Activated T-cell treated with anti-CD3 and anti-CD28 coated beads for 48 hours (primary cell): ENCODE measurements at places on chromosomes 4 and X.

- DNase-seq, result no peak
Observed at GRCh38 chr4:42197341-42197740, 44.9 kb upstream of the BEND4 start.

DNA sequence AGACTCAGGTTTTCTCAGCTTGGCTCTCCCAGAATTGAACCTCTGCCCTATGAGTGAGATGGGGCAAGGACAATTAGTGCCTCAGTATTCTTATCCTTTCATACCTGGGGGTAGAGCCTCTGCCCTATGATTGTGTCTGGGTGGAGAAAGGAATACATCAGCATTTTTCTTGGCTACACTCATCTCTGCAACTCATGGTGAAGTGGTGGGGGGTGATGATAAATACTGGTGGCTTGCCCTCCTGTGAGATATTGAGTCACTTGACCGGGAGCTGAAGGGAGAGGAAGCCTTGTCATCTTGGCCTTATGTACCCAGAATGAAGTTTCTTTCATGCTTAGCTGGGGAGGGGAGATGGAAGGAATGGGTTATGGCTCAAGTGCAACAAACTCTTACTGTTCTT lies 71.3 kb upstream of the ENOX2 start:
- DNase-seq, result no peak

GRCh38 chr4:127732623-127733328 lies 2.6 kb downstream of the SLC25A31 start:
- DNase-seq, result no peak

DNA sequence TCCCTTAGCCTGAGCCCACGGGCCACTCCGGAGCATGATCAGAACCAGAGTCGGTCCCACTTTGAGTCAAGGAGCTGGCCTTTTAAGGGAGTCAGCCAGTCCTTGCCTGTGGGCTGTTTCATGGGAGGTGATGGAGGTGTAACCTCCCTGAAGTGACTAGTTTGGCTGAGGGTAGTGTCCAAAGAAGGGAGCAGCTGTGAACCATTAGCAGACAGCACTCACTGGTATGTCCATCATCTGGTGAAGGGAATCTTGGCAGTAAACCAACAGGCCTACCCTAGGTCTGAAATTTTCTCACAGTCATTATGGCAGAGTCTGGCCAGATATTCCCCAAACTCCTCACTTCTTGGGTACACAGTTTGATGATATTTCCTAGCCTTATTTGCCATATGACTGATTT lies 12.3 kb upstream of the REPS2 start:
- DNase-seq, result no peak

- DNase-seq, result no peak
Observed at GRCh38 chr4:106444557-106444956, 76.0 kb upstream of the GIMD1 start.

DNA sequence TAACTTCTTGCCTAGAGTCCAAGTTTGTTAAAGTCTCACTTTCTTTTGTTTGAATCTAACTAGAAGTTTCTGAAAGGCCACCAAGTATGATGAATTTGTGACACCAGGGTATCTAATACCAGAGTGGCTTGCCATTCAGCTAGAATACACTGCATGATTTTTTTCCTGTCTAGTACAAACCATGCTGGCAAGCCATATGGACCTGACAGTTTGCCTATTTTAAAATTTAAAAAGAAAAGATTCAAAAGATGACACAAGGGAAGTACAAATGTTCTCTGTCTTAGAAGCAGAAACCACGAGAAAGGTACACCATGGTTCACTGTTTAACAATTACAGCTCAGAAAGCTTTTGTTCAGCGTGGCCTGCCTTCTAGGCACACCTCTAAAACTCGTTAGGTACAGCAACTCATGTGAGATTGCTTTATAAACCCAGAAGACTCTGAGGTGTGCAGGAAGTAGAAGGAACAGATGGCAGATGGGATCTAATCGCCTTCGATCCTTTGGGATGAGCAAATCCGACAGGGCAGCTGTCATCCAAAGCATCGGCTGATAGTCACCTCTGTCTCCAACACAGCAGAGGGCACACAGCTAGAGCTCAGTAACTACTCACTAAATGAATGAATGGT lies 35.4 kb upstream of the CENPU start:
- no peak for DNase-seq

- DNase-seq, result no peak
Observed at GRCh38 chrX:131763674-131764073, 219.8 kb downstream of the OR13H1 start.

DNA sequence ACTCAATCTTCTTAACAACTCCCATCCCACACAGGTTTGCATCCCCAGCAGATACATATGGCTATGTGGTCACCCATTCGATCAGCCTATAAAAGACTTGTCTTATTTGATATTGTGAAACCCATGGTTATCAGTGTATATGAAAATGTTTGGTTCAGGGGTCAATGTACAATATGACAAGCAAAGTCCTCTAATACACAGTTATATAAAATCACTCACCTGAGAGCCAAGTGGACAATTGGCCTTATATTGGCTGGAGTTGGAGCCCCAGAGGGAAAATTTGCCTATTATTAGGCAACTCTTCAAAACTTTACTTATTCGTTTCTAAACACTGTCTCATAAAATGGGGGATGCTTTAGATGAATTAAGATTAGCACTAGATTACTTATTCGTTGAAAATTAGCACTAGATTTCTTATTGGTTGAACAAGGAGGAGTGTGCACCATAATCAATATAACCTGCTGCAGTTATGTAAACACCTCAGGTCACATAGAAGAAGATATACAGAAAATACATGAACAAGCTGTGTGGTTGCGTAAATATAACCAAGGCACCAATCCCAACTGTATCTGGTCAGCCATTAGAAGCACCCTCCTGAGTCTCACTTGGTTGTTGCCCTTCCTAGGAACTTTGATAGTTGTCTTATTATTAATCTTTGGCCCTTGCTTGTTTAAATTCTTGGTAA lies 10.7 kb upstream of the ADH4 start:
- no peak for DNase-seq

GRCh38 chrX:11111947-11112346 lies 815 bp downstream of the HCCS start:
- no peak for DNase-seq

- DNase-seq, result no peak
Observed at GRCh38 chr4:53748328-53748772, 157.1 kb upstream of the LNX1 start.

DNA sequence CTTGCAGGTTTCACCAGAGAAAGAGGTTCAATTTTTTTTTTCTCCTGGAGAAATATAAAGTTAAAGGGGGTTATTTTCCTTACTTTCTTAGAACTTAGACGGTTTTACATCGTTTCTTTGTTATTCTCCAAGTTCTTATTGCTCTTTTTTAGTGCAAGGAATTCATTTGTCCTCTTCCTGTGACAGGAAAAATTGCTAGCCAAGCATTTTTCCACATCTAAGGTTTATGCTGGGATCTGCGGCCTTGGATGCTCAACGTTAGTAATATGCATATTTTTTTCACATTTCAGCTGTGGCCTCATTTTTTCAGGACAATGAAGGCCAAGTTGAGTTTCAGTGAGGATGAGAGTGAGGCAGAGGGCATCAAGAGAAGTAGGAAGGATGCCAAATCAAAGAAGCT lies 948.9 kb downstream of the PCDH19 start:
- no peak for DNase-seq

GRCh38 chr4:39305912-39306677 lies 60.1 kb downstream of the RFC1 start:
- no peak for DNase-seq

DNA sequence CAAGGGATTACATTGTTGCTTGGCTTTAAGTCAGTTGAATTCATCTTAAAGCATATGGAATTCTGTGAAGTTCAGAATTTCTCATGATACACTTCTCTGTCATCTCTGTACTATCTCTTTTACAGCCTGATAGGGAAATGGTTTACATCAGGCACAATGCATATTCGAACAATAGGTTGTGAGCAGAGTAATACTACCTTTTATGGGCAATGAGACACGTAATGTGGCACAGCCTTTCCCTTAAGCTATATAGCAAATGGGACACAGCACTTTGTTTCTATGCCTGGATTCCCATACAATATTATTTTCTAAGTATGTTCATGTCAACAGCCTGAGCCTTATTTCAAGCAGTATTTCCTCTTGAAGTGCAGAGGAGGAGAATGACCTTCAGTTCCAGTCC lies 58.4 kb downstream of the SYNPO2 start:
- no peak for DNase-seq

DNA sequence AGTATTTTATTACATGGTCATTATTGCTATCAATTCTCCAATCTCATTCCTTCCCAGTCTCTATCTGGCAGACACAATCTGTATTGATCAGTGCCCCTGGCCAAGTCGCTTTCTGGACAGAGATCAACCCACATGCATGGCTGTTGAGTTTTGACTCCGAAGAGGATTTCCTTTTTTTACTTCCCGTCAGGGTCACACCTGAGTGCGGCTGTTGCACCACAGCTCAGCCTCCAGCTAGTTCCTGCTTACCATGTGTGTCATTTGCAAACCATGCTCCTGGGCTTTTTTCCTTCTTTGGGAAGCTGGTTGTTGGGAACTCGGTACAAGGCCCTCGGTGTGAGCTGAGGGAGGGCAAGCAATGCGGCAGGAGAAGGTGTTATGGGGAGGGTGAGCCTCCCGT lies 11.7 kb downstream of the MAGED2 start:
- no peak for DNase-seq

GRCh38 chrX:44785652-44786051 lies 58.2 kb upstream of the DUSP21 start:
- DNase-seq, result no peak

DNA sequence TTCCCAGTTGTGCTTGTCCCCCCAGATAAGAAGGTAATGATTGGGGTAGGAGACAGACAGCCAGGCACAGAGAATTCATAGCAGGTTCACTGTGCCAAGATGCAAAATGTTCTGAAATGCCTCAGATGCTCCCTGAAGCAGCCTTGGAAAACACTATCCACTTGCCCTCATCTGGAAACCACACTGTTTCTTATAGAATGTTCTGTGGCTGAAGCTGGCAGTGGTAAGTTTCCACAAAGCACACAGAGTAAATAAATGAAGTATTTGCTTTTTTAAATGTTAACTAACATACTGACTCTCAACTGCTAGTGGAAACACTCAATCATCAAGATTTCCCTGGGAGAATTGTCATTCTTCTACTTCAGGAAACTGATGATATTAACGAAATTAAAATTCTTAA lies 311.4 kb downstream of the PRDM5 start:
- DNase-seq, result no peak

- no peak for DNase-seq
Observed at GRCh38 chr4:19472666-19473065, 779.0 kb upstream of the SLIT2 start.

GRCh38 chrX:133448512-133449076 lies 33.3 kb upstream of the GPC4 start:
- no peak for DNase-seq

- no peak for DNase-seq
Observed at GRCh38 chr4:17616283-17616682, 1.8 kb downstream of the MED28 start.

- DNase-seq, result peak; percentile 51
Observed at GRCh38 chr4:124712372-124713184, at the start of gene ANKRD50. TSS of gene ANKRD50 (minus strand) at chr4:124712732. CDS start at chr4:124710511, 2,221 bp downstream.

- DNase-seq, result peak; percentile 85
Observed at GRCh38 chr4:1746265-1746691, 25.0 kb downstream of the TACC3 start.
